ENCODE measurements at places on chromosomes 11 and 22.

DNA sequence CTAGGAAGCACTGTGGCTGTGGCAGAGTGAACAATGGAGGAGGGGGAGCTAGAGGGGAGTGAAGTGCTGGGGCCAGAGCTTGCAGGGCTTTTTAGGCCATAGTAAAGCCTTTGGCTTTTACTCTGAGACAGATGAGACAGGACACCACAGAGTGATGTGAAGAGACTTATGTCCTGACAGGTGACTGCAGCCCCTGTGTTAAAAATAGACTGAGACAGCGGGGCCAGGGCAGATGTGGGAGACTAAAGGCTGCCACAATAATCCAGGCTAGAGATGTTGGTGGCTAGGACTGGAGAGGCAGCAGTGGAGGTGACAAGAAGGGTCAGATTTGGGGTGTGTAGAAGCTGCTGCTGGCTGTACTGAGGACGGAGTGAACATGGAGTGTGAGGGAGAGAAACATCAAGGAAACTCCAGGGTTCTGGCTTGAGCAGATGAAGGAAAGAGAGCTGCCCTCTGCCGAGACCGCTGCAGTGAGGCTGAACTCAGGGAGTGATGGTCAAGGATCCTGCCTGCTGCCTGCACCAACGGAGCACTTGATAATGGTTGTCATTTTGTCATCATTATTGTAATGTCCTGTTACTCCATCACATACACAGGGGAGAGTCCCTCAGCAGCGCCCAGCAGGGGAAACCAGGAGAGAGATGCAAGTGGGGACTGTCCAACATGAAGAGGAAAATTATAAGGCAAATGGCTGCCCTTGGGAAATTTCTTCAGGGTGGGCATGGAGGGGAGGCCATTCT, 27.4 kb downstream of the SLC43A1 start:
- DNase-seq, result no peak

GRCh38 chr11:96307776-96308140, 35.2 kb downstream of the MAML2 start:
- DNase-seq, result peak; percentile 90

DNA sequence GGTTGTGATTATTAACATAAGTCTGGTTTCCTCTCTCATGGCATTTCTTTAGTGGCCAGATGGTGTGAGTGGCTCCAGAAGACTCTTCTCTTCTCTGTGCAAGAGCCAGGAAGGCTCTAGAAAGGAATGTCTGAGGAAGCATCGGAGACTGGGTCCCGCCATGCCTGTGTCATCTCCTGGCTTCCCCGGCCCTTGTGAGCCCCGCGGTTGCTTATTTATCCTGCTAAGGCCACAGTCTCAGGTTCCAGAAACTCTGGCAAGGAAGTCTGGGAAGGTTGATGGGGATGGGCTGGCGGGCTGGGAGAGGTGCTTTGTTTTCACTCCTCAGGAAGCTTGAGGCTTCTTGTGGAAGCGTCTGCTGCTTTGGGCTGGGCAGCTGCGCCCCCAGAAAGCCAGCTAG, 18.9 kb downstream of the BCR start:
- no peak for DNase-seq

GRCh38 chr11:62705880-62706849, 1.1 kb downstream of the BSCL2 start:
- DNase-seq, result peak; percentile 89

- no peak for DNase-seq
Observed at GRCh38 chr11:5528495-5528894, 12.0 kb upstream of the UBQLNL start.

DNA sequence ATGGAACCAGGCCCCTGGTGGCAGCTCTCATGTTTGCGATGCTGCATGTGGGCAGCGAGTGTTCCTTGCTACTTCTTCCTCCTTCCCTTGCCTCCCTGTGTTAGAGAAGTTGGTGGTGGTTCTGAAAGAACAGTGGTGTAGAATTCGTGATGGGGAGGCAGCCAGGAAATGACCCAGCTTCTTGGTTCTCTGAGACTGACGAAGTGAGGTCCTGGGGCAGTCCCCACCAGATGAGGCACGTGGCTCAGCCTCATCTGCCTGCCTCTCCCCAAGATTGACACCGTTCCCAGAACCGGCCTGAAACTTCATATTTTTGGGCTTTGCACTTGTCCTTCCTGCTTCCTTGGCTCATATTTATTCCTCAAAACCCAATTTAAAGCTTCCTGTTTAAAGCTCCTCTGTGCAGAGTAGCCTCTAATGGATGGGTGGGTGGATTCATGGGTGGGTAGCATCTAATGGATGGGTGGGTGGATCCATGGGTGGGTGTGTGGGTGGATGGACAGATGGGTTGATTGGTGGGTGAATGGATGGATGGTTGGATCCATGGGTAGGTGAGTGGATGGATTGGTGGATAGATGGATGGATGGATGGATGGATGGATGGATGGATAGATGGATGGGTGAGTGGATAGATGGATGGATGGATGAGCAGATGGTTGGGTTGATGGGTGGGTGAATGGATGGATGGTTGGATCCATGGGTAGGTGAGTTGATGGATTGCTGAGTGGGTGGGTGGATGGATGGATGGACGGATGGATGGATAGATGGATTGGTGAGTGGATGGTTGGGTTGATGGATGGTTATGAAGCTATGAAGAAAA, 77.3 kb upstream of the ATXN10 start:
- DNase-seq, result no peak

DNA sequence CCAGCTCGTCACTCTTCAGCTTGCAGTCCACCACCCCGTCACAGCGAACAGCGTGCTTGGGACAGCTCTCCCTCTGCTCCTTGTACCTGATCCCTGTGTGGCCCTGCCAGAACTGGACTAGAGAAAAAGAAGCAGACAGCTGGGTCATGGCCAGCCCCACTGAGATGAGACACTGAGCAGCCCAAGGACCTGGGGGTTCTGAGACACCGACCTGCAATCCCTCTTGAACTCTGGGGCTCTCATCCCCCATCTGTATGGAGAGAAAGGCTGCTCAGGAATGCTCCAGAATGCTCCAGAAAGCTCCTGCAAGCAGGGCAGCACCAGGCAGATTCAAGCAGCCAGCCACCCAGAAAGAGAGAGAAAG, 14.8 kb downstream of the TMPRSS13 start:
- DNase-seq, result no peak

GRCh38 chr11:126113963-126114362, 51.3 kb upstream of the CDON start:
- no peak for DNase-seq

DNA sequence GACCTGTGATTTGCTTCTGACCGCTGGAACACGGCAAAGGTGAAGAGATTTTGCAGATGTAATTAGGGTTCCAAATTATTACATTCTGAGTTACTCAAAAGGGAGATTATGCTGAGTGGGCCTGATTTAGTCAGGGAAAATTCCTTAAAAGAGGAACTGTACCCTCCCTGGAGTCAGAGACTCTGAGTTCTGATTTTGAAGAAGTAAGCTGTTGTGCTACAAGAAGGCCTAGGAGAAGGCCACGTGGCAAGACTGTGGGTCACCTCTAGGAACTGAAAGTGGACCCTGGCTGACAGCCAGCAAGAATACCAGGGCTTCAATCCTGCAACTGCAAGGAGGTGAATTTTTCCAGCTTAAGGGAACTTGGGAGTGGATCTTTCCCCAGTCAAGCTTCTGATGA, 45.3 kb downstream of the CHRDL2 start:
- no peak for DNase-seq

DNA sequence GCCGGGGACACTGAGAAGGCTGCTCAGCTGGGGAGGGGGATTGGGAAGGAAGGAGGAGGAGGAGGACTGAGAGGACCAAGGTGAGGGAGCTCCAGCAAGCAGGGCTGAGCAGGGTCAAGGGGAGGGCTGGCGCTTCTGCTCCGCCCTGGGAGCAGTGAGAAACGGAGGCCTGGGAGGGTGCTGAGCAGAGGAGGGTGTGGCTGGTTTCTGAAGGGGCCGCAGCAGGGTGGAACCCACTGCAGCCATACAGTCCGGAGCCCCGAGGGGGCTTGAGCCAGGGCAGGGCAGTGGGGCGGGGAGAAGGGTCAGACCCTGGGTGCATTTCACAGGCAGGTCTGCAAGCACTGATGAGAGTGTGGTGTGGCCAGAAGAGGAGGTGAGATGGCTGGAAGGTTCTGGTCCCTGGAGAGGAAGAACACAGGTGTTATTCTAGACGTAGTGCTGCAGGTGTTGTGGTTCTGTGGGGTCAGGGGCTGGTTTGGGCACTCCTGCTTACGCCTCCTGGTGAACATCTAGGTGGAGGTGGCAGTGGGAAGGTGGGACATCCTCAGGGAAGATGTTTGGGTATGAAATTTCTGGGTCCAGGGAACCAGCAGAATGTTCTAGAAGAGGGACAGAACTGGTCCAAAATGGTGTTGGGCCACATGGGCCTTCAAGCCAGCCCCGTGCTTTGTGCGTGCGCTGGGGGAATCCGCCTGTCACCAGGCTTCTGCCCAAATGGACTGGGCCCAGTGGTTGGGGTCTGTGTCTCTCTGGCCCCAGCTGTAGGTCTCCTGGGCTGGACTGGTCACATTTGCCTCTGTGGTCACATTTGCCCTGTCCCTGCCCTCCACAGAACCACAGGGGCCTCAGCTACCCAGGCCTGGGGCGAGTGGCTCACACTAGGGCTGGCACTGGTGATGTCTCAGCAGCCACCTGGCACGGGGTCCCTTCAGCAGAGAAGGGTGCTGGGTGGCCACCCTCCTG, 714.7 kb downstream of the BRD1 start:
- DNase-seq, result no peak

DNA sequence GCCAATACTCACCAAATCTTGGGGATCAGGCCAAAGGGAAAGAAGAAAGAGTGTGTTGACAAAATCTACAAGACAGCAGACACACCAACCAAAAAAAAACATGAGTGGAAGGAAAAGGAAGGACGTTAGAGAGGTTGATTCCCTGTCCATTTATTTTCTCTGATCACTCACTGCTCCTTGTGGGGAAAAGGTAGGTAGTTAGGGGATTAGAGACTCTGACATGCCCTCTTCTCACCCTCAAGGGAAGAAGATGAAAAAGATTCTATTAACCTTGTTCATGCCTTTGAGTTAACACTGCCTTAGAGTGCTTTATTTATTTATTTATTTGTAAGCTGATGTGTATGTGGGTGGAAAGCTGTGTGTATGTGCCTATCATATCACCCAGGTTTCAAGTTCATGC, at the start of gene OR52H1:
TSS of gene OR52H1 (minus strand) at position 101 of the 400 bp plus-strand sequence. CDS start 3,035 bp downstream, outside the sequence.
- DNase-seq, result no peak

DNA sequence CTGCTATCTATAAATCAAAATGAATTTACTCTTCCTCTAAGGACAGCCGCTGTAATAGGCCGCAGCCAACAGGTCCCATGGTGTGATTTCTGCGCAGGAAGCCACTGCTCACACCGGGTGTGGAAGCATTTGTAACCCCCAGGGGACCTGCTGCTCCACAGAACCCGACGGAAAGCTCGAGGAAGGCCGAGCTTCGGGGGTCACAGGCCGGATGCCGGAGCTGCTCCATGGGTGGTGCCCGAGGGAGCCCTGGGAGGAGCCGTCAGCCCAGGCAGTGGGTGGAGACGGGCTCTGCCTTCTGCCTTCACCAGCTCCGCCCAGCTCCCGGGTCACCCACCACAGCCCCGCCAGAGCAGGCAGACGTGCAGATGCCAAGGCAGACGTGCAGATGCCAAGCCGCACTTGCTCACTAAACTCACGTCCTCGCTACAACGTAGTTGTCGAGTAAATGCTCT, 63.5 kb downstream of the BRD1 start:
- no peak for DNase-seq

DNA sequence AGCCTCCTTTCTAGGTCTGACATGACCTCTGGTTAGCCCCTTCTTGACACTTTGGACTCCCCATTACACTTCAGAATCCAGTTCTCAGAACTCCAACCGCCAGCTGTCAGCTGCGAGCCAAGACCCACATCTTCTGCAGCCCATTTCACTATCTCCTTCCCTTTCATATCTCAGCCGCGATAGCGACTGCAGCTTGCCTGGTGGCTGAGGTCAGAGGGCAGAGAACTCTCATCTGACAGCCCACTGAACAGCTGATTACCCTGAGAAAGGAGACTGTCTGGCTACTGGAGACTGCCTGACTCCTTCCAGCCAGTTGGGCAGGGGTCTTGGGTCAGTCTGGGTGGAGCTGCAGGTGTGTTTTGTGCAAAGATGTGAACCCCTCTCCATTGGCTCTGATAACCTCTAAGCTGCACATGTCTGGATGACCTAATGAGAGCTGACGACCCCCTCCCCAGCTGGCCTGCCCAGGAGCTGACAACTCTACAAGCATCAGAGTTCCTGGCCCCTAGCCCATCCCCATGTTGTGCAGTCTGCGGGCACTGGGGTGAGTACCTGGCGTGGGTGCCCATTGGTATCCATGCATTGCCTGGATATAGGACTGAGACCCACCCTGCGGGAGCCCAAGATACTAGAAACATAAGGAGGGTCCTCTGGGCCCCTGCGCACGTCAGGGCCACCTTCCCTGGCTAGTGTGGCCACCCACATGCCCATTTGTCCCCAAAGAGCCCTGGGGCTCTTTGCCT, 1.1 kb downstream of the CHRM1 start:
- no peak for DNase-seq

DNA sequence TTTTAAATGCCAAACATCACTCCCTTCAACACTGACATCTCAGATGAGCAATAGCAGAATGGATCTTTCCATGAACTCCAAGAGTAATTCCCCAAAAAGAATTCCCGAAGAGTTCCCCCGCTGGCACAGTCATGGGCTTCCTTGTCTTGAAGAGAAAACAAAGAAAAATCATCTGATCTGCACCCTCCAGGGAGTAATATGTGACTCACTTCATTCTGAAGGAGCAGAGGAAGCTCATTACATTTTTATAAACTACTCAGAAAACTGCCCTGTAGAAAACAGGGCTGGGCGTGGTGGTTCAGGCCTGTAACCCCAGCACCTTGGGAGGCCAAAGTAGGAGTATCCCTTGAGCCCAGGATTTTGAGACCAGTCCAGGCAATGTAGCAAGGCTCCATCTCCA, 35.7 kb downstream of the CELSR1 start:
- peak; percentile 59 for DNase-seq

- DNase-seq, result peak; percentile 74
Observed at GRCh38 chr11:3022982-3023381, 30.9 kb upstream of the NAP1L4 start.

GRCh38 chr11:60345489-60345888, 18.4 kb downstream of the MS4A6E start:
- peak; percentile 2 for DNase-seq

DNA sequence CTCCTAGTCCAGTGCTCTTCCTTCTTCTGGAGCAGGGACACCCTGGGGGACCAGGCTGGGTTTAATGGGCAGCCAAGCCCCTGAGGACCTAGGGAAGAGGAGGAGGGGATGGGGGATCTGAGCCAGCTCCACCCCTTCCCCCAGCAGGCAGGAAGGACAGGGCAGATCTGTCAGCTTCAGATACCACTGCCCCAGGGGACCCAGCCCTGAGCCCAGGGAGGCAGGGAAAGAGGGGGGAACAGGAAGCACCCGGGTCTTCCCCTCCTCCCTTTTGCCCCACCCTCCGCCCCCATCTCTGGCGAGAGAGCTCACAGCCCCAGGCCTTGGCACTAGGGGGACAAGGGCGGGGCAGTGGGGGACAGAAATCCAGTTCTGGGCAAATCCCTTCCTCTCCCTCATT, 11.7 kb upstream of the SOX10 start:
- no peak for DNase-seq

GRCh38 chr22:41848468-41848867, 15.6 kb downstream of the SREBF2 start:
- DNase-seq, result no peak

GRCh38 chr22:20111045-20111688, 4.7 kb upstream of the RANBP1 start:
- DNase-seq, result no peak

GRCh38 chr11:68329536-68329935, 17.1 kb downstream of the LRP5 start:
- no peak for DNase-seq

All from brain microvascular endothelial cell (primary cell).